ENCODE measurements at places on chromosomes 12 and 14.
A peak's percentile ranks its signal among the peaks of the same experiment; 100 is the strongest.

GRCh38 chr14:101903111-101903561 is 61.2 kb upstream of the DYNC1H1 start:
- DNase-seq: no peak

DNA sequence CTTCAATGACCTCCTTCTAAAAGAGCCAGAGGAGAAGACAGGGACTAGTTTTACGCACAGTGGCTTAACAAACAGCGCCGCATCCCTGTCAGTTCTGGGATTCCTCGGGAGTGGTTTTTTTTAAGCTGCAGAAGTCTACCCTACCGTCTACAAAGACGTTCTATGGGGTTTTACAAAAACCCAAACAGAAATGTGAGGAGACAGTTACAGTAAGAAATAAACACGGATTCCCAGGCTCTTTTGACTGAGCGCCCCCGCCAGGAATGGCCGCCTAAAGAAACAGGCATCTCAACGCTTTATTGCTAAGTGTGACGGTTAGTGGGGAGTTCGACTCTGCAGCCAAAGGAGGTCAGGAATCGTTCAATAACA is 484 bp downstream of the ALKBH1 start:
- peak; percentile 3 for DNase-seq

DNA sequence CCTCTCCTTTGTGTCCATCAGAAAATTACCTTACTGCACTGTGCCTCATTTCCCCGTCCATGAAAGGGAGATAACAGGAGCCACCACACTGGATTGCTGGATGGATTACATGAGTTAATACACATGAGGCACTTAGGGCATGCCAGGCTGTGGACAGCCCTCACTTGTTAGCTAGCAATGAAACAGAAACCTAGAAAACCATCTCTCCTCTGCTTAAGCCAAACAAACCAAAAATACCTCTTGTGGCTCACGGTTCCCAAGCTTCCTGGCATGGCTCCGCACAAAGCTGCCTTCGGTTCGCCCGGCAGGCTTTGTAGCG is 660 bp upstream of the HCFC2 start:
- DNase-seq: no peak

- no peak for DNase-seq
Measured at GRCh38 chr14:104954746-104955395, 23.3 kb downstream of the AHNAK2 start.

DNA sequence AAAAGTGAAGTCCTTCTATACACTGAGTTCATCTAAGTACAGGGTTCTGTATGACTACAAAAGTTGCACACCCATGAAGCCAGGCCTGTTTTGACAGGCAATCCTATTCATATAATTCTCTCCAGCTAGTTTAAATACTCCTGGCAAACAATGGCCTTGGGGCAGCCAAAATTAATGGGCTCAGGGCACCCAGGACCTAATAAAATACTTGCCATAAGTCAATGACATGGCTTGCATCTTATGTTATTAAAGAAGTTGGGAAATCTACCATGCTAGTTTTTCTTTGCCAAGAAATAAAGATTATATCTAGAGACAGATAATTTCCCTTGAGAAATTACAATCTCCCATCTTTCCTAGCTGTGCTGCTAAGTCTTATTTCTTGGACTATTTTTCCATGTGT is 11.1 kb upstream of the TMTC1 start:
- no peak for DNase-seq

DNA sequence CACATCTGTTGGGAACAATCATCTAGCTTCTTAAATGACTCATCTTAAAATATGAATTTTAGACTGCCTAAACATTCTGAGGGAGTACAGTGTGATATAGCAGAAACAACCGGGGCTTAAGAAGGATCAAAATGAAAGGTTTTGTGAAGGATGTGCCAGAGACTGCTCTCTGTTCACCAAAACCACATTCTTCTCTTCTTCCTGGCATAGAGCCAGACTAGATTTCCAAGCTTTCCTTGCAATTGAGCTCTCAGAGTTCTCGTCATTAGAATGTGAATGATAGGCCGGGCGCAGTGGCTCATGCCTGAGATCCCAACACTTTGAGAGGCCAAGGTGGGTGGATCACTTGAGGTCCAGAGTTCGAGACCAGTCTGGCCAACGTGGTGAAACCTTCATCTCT is 94.5 kb downstream of the LRRIQ1 start:
- no peak for DNase-seq

GRCh38 chr12:3655328-3655900 is 97.5 kb downstream of the CRACR2A start:
- no peak for DNase-seq

GRCh38 chr12:131445184-131445774 is 265.6 kb upstream of the SFSWAP start:
- no peak for DNase-seq

DNA sequence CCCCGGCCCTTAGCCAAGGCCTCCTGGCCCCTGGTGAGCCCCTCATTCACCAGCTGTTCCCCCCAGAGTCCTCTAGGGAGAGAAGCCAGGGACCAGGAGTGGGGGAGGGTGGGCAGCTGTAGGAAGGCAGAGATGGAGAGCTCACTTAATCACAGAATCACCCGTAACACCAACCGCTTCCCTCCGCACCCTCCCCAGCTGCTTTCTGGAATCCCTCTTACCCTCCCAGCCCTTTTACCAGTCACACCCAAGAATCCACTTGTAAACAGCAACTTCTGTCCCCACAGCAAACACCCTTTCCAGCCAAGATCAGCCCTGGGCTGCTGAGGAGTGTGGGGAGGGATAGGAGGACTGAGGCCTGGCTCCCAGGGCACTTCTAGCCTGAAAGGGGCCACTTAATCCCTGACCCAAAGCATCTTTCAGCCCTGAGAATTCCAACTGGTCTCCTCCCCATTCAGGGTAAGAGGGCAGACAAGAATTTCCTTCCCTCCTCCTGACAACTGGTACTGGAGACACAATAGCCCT is 18.8 kb downstream of the NCKAP5L start:
- no peak for DNase-seq

Measured in stimulated activated CD4-positive, alpha-beta T cell treated with anti-CD3 and anti-CD28 coated beads, Interleukin-12 subunit alpha, Interleukin-12 subunit beta, amount 100 ng/mL, for 24 hours (primary cell).